Thyroid gland (tissue), 4 donors: ENCODE measurements at places on chromosomes 7 and 10. TPM values are rescaled to one million over a fixed set of nuclear protein-coding genes. Genes with fewer than 3 reads are reported as not detected.

GRCh38 chr7:141484907-141485306, 66.3 kb upstream of the AGK start:
- DNase-seq = no peak

The PDE1C gene
- 4.0 TPM for total RNA-seq

- DNase-seq = peak; percentile 26
Measured at GRCh38 chr7:133310232-133310862, 57.5 kb downstream of the EXOC4 start.

DNA sequence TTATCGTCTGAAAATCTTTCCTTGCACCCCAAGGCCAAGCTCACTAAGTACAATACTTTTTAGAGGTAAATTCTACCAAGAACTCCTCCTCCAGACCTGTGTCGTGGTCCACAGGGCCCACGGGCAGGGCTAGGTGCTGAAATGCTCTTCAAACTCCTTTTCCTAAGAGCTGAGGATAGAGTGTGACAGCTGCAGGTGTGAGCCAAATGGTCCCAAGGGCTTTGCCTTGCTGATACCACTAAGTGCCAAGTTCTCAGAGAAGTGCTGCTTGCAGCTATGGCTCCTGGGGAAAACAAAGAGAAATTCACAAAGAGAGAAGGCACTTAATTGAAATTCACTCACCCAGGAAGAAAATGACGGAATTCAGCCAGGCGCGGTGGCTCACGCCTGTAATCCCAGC, 868.9 kb upstream of the AUTS2 start:
- no peak for DNase-seq

The EPO gene
- total RNA-seq = not detected

DNA sequence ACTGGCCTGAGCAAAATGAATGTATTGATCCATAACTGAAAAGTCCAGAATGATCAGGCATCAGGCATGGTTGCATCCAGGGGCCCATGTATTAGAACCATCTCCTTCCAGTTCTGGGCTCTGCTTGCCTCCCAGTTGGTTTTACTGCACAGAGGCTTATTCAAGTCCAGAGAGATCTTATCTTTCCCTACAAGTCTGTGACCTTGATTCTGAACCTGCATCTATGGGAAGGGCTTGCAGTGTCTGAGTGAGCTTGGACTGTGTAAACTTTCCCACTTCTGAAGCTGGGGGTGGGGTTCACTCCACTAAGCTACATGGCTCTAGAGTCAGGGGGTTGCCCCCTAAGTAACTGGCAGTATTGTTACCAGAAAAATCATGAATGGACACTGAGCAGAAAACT, 136.2 kb downstream of the TCF7L2 start:
- no peak for DNase-seq

The PIP gene
- not detected for total RNA-seq

DNA sequence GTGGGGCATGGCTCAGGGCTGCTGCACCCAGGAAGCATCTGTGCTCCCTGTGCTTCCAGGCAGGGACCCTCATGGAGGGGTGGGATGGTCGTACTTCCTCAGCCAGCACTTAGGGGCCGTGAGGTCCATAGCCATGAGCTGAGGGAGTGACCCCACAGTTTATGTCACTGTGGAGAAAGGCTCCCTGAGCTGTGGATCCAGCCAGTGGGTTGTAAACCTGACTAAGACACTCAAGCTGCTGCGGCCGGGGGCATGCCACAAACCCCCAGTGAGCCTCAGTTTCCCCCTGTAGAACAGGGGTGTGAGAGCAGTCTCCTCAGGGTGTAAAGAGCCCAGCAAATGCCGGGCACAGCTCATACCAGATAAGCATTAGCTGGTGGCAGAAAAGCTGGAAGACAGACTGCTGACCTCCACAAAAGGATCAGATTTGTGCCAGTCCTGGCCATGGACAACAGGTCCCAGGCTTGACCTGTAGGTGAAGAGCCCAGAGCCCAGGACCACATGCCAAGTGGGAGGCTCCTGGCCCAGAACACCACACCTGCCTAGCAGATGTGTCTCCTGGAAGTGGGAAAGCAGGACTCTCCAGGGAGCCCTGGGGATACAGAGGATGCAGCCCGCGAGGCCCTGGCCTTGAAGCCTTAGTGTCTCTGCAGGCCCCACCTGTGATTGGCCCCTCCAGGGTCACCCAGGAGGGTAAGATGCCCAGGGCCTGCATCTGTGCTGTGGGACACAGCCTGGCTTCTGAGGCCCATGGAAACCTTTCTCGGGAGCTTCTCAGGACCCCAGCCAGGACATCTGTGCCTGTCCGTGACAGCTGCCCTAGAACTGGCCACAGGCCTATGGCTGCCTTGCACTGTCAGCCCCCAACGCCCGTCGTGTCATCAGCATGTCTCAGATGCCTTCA, 78.1 kb upstream of the RET start:
- DNase-seq = no peak

DNA sequence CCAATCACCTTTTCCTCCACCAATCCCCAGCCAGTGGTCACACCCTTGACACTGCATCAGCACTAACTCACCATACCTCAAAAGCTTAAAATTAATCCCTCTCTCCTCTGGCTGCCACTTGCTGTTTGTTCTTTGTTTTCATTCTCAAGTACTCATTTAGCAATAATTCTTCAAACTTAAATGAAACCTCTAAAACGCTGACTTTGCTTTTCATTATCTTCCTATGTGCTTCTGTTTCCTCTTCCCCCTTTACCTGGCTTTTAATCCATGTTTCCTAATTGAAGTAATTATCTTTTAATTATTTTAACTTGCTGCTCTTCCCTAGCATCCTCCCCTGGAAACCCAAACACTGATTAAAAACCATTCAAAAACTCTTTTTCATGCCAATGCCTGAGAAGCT, 348.9 kb upstream of the MEOX2 start:
- no peak for DNase-seq
